ENCODE measurements at places on chromosomes 11 and 22. TPM values are rescaled to one million over a fixed set of nuclear protein-coding genes. Genes with fewer than 3 reads are reported as not detected.

Gene C11orf68
- 59.3 TPM for polyA plus RNA-seq

Gene PHRF1
- polyA plus RNA-seq, result 25.6 TPM

Gene NCF4
- polyA plus RNA-seq, result 0.54 TPM

Gene LIF
- polyA plus RNA-seq, result 14.8 TPM

Gene ASCL2
- polyA plus RNA-seq, result 5.8 TPM

Gene MUC5B
- polyA plus RNA-seq, result 0.06 TPM

Gene ASRGL1
- 20.4 TPM for polyA plus RNA-seq

Gene TRIM22
- polyA plus RNA-seq, result 10.4 TPM

Gene CARD16
- 19.6 TPM for polyA plus RNA-seq

Gene ANKK1
- not detected for polyA plus RNA-seq

Gene ANO5
- 2.6 TPM for polyA plus RNA-seq

Gene CD3G
- polyA plus RNA-seq, result 0.11 TPM

Gene ABCG4
- polyA plus RNA-seq, result 0.99 TPM

Gene KRTAP5-9
- 0.13 TPM for polyA plus RNA-seq

Gene KDM4E
- polyA plus RNA-seq, result not detected

Gene OR4A16
- not detected for polyA plus RNA-seq

Gene USH1C
- 54.3 TPM for polyA plus RNA-seq

Gene BRD1
- polyA plus RNA-seq, result 25.0 TPM

Gene INPP5J
- 5.6 TPM for polyA plus RNA-seq

Gene RBFOX2
- 84.2 TPM for polyA plus RNA-seq

Gene CD3D
- 1.8 TPM for polyA plus RNA-seq

Gene TRPM5
- 0.13 TPM for polyA plus RNA-seq

Gene TOMT
- polyA plus RNA-seq, result not detected

Gene PNPLA3
- 17.3 TPM for polyA plus RNA-seq

Gene GTSE1
- 4.1 TPM for polyA plus RNA-seq

Gene KRTAP5-4
- not detected for polyA plus RNA-seq

Gene OR8I2
- polyA plus RNA-seq, result not detected

Gene NLRP10
- not detected for polyA plus RNA-seq

All from hepatocyte (in vitro differentiated cells).